RPMI7951 (cell line): ENCODE measurements at places on chromosomes 13 and 19.

DNA sequence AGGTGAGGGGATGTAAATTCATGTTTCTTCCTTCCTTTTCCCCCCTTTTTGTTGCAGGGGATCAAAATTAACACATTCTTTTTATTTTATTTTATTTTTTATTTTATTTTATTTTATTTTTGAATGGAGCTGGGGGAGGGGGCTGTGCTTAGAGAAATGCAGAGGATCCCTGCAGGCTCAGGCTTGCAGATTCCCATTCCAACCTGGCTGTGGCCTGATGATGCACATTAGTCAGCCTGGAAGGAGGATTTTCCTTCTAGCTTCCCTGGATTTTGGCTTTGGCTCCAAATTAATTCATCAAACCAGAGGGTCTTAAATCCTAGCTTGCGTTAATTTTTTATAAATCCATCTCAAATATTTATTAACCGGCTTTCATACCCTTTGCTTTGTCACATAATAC, 67.0 kb downstream of the FREM2 start:
- DNase-seq, result no peak

- DNase-seq, result no peak
Observed at GRCh38 chr19:41016488-41017071, 25.5 kb downstream of the CYP2B6 start.

- peak; percentile 26 for DNase-seq
Observed at GRCh38 chr13:50080911-50081678, 65.9 kb downstream of the KCNRG start.

- no peak for DNase-seq
Observed at GRCh38 chr19:48915757-48916156, 15.6 kb downstream of the NUCB1 start.

GRCh38 chr19:10748927-10749434, 31.1 kb downstream of the DNM2 start:
- peak; percentile 67 for DNase-seq

DNA sequence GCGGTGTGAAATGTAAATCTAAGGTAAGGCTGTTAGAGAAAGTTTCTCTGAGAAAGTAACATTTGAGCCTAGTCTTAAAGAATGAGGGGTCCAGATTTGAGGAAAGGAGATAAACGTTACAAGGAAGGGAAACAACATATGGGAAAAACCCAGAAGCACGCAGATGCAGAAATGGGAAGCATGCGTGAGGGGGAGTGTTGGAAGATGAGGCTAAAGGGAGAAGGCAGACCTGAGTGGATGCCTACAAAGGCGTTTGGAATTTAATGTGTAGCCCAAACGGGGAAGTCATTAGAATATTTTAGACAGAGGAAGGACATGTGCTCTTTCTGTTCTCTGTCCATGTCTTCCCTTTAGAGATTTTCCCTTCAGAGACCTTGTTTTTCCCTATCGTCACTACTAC, 61.0 kb downstream of the TPT1 start:
- no peak for DNase-seq

GRCh38 chr19:31718032-31718431, 368.8 kb upstream of the TSHZ3 start:
- DNase-seq, result no peak

- DNase-seq, result peak; percentile 95
Observed at GRCh38 chr19:46784262-46785053, 3.9 kb downstream of the SLC1A5 start.

- peak; percentile 34 for DNase-seq
Observed at GRCh38 chr13:51727634-51728274, 76.2 kb downstream of the DHRS12 start.

GRCh38 chr13:100356426-100356825, 232.2 kb downstream of the GGACT start:
- no peak for DNase-seq

GRCh38 chr13:100089465-100090032, 656 bp downstream of the PCCA start:
- DNase-seq, result peak; percentile 11

GRCh38 chr19:48676887-48677286, 4.1 kb upstream of the NTN5 start:
- no peak for DNase-seq

GRCh38 chr13:110433014-110433413, 125.9 kb downstream of the COL4A2 start:
- no peak for DNase-seq

GRCh38 chr13:97112446-97113152, 109.5 kb upstream of the MBNL2 start:
- no peak for DNase-seq

DNA sequence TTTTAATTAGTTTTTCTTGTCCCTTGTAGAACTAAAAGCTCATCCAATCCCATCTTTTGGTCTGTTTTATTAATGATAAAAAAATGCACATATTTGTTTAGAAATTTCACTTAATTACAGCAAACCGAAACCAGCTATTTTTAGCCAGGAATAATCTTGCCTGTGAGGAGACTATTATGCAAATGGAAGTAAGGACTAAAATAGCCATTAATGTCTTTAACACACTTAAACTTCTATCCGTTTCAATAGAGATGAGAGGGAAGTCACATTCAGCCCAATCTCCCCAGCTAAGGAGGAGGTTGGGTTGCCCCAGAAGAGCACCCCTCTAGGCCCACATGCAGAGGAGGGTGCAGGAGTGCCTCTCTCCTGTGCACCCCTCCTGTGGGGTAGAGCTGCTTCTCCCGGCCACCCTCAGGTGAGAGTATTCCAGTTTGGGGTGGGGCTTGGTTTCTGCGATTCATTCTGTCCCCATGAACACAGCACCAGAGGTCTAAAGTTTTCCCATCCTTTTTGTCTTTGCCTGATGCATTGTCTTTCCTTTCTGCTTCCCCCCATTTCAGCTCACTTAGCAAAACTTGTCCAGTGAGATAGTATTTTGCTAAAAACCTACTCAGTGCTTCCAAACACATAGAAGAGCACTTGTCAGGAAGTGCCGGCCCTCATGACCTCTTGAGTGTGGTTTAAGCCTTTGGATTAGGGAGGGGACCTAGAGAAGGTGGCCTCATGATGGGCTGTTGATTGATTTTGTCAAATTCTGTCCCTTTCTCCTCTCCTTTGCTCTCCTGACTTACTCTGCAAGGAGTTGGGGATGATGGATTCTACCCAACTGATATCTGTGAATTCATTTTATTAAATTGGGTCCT, 28.2 kb downstream of the FGF9 start:
- DNase-seq, result no peak

DNA sequence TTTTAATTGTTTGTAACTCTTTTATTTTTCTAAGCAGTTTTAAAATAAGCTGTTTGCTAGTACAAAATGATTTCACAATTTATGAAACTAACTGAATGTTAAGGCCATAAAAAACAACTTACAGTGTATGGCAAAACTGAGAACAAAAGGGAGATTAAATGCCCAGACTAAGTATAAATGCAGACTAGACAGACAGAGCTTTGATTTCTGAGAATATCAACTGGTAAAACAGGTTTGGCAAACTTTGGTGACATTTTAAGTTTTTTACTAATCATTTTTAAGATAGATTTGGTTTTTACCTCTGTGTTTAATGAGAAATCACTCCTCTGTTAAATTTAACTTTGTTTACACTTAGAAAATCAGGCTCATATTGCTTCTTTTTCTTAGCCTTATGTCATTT, 127.5 kb upstream of the KLF5 start:
- DNase-seq, result no peak

- no peak for DNase-seq
Observed at GRCh38 chr19:4660181-4660791, 9.9 kb downstream of the MYDGF start.

- DNase-seq, result peak; percentile 72
Observed at GRCh38 chr19:46954993-46955812, 64.4 kb upstream of the NPAS1 start.

DNA sequence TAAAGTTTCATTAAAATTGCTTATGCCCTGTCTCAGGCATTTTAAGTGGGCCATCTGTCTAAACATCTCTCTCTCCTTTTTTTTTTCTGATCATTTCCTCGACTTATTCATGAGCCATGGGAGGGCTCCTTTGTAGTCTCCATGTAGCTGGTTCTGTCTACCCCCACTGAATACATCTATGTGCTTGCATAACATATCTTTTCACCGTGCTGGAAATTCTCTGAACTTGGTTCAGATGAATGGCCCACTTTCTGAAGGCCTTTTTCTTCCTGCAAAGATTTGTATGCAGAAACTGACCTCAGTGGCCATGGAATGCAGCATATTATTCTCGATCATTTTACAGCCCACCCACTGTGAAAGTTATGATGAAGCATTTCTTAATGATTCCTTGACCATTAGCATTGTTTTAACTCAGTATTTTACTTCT, 225.3 kb downstream of the GGACT start:
- DNase-seq, result peak; percentile 17

GRCh38 chr19:13906521-13906904, 512 bp downstream of the CC2D1A start:
- no peak for DNase-seq

DNA sequence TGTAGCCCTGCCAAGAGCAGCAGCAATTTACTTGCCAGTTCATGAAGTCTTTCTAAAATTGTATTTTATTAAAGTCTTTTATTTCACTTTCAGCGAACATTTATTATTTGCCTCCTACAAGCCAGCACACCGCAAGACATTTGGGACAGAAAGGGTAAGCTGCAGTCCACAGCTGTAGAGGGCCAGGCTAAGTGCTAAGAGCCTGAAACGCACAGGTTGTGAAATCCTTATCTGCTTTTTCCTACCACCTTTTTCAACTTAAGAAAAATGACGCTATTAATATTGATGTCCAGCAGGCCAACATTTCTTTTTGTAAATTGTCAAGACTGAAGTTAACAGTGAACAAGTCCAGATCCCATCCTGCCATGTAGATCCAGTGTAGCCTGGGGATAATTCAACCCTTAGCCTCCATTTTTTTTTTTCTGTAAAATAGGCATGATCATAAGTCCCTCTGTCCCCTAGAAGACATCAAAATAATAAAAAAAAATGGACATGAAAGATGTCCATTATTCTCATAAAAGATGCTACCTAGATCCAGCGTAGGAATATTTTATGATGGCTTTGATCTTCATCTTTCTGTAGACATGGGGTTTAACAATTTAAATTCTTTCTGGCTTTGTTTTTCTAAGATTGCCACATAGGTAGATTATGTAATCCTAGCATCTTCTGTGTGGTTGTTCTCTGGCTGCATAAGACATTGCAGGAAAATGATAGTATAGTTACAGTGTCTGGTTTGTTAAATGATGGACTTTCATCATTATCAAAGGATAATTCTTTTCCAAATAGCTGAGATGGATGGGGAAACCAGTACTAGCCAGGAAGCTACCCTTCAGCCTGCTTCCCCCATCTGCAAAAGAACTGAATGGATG, 128.4 kb downstream of the SHISA2 start:
- DNase-seq, result no peak

GRCh38 chr13:90103099-90103784, 1244.2 kb upstream of the MIR17HG start:
- no peak for DNase-seq

GRCh38 chr13:49042476-49042875, 66.8 kb downstream of the FNDC3A start:
- no peak for DNase-seq

DNA sequence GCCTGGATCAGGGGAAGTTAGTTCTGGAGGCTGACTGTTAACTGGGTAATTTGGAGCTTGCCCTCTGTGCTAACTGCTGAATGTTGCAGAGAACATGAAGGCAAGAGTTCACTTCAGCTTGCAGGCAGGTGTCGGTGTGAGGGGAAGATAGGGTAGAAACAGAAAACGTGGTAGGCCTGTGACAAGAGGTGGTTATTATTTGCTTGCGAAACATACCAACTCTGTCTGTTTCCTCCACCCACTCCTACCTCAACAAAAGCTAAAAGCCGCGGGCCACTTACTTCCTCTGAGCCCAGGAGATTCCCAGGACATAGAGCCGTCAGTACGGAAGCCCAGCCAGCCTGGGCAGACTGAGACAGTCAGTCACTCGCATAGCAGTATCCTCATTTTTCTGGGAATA, 119.2 kb upstream of the ABCC4 start:
- no peak for DNase-seq

GRCh38 chr13:44263751-44264620, 109.6 kb upstream of the SERP2 start:
- peak; percentile 69 for DNase-seq

- no peak for DNase-seq
Observed at GRCh38 chr13:73894995-73895571, 239.1 kb downstream of the KLF12 start.

- peak; percentile 7 for DNase-seq
Observed at GRCh38 chr13:85312071-85312470, 487.1 kb downstream of the SLITRK6 start.

DNA sequence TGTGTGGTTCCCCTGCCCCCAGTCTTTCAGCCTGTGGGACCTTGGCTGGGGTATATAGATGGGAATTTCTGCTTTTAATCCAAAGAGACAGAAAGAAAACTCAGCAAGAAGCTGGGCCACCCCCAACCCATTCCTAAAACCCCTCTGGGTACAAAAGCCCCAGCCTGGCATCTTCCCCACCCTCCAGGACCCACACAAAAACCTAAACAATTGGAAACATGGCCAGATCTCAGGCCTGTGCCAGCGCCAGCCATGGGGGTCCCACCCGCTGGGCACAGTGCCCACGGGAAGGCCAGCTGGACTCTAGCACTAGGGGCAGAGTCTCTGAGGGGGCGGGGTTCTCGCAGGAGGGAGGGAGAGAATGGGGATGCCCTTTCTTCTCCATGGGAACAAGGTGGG, 8.6 kb downstream of the LYL1 start:
- DNase-seq, result no peak
